ENCODE measurements at places on chromosomes 4 and X. TPM values are rescaled to one million over a fixed set of nuclear protein-coding genes. Genes with fewer than 3 reads are reported as not detected.
A peak's percentile ranks its signal among the peaks of the same experiment; 100 is the strongest.

DNA sequence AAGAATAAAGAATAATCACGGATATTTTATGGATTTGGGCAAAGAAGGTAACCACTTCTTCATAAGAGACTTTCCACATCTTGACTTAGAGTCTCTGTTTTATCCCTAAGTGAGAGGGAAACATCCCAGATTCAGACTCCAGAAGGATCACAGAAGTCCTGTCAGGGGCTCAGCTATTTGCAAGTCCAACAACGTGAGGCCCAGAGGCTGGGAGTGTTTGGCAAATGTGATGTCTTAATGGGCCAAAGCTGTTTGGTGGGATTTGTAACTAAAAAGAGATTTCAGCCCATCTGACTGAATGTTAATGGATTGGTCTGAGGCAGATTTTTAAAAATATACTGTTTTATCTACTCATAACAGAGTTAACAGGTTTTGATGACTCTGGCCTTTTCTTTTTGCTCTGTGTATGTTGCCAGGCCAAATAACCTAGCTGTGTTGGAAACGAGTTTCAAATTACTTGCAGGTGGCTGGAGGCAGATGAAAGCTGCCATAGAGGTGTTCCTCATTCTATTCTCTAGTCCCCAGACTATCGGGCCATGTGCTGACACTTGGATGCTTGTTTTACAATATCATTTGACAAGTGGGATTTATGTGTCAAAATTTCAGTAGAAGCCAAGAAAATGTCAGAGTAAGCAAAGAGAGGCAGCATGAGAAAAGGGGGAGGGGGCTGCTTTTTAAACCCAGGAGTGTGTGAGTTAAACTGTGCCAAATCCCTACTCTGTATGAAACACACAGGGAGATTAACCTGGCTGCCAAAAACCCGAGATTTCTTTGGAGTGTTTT, 330.9 kb downstream of the DCHS2 start:
- no peak for DNase-seq

GRCh38 chr4:6011686-6012085, 6.5 kb downstream of the C4orf50 start:
- no peak for DNase-seq

GRCh38 chr4:40306976-40307375, 28.2 kb upstream of the CHRNA9 start:
- no peak for DNase-seq

GRCh38 chr4:1246901-1247863, 1.7 kb downstream of the CTBP1 start:
- no peak for DNase-seq

GRCh38 chr4:8191136-8191747, 7.8 kb upstream of the SH3TC1 start:
- DNase-seq = peak; percentile 44

DNA sequence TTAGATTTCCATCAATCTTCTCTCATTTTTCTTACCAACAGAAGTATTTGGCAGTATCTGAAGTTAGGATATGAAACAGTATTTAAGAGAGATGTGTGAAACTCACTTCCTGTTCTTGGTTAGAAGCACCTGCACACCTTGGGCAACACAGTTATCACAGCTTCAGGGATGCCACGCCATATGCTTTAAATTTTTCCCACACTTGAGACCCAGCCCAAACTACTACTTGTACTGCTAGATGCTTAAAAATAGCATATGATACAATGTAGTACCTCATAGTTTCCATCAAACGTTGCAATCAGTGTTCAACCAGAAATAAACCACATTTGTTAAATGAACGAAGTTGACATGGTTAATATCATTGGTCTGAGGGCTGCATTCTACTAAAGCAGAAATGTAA, 725.1 kb upstream of the FRG1 start:
- DNase-seq = no peak

ACOX3 gene
- 24.2 TPM for total RNA-seq

GRCh38 chrX:39112143-39112542, 310.9 kb downstream of the MID1IP1 start:
- DNase-seq = no peak

HS3ST1 gene
- total RNA-seq = not detected

DNA sequence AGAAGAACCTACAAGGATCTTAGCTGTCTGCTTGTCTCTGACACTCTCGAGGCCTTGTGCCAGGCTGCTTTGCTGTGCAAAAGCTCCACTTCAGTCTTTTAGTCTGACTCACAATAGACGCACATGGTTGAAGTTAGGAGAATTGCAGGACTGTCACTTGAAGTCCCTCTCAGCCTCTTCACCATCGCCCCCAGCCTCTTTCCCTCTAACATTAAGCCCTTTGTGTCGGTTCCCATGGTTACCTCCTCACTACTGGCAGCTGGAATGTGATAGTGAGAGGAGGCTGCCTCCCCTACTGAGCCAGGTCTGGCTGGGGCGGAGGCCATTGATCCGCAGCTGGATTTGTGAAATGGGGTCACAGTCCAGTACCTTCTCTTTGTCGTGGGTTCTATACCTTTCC, 201.8 kb downstream of the SOWAHB start:
- DNase-seq = peak; percentile 69

- DNase-seq = peak; percentile 26
These were observed 84.7 kb downstream of the SH3BGRL start for GRCh38 chrX:81286608-81287007.

DNA sequence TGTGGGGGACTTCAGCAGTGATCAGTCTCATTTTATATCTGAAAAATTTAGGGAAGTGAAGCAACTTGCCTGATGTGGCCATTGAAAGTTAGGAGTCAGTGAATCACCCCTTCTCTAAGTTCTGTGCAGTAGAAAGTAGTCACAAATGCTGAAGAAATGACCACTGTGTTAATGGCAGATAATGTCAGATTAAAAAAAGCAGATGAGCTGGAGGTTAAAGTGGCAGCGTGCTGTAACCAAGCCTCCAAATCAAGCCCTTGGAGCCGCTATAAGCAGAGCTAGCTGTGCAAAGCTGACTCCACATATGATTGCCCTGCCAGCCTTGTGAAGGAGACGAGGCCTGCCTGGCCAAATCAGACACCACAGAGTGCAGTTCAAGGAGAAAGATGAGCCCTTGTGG, 39.2 kb upstream of the PDE5A start:
- DNase-seq = no peak

Data from IMR-90 (cell line).